Naive thymus-derived CD8-positive, alpha-beta T cell (primary cell): ENCODE measurements at places on chromosomes 7 and 10. TPM values are rescaled to one million over a fixed set of nuclear protein-coding genes. Genes with fewer than 3 reads are reported as not detected.

Gene SPDYE2B
- not detected for polyA plus RNA-seq

Gene GSTO2
- polyA plus RNA-seq, result 2.0 TPM

Gene C10orf62
- polyA plus RNA-seq, result not detected

Gene EMX2
- not detected for polyA plus RNA-seq

Gene NAT16
- not detected for polyA plus RNA-seq
